IMR-90 (cell line): ENCODE measurements at places on chromosomes 2 and 18. TPM values are rescaled to one million over a fixed set of nuclear protein-coding genes. Genes with fewer than 3 reads are reported as not detected.

DNA sequence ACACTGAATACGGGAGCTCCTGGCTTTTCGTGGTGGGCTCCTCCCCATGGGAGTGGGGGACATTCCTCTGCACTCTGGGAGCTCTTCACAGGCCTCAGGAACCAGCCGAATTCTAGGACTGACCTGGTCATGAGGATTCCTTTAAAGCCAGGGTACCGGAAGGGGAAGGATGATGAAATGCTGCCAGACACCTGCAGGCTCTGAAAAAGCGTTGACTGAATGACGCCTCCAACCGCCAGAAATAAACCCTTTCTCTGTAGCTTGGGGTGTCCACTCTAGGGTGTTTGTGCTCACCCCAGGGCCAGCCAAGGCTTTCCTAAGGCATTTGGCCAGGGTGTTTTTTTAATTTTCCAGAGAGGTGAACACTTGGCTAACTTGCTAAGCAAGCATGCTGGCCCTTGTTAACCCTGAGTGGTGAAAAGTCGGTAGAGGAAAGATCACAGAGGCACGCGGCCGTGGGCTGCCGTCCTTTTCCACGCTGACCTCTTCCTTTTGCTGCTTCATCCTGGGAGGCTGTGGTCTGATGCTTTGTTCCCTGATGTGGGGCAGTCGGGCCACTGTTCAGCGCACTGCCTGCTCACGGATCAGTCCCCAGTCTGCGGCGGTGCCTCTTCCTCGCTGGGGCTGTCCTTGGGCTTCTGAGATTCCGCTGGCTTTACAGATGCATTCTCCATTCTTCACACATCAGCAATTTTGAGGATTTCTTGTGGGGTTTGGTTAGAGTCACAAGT is 32.0 kb downstream of the IMPA2 start:
- no peak for DNase-seq

DNA sequence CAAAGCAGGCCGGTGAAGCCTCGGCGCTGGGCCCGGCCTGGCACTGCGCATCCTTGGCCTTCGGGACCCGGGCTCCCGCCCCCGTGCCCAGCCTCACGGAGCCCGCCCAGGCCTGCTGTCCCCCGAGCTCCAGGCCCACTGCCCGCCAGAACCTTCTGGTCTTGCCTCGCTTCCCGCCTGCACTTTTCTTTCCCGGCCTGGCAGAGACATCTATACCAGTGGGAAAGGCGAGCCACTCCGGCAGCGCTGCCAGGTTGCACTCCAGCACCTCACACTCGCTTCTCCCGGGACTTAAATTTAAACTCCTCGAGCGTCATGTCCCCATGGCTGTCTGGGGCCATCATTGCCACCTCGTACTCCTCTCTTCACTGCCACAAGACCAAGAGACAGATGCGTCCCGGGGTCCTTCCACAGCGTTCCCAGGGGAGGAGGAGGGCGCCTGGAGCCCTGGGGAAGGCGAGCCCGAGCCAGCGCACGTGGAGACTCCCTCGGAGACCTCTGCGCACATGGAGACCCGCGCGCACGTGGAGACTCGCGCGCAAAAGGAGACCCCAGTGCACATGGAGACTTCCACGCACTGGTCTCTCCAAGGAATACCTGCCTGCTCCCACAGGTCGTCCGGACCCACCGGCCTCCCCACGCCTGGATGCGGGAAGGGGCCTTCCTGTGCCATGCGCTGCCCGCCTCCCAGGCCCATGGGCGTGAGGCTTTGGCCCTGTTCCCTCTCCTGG is 253.1 kb upstream of the SALL3 start:
- DNase-seq: no peak

- DNase-seq: peak; percentile 26
These were observed 10.7 kb upstream of the CWC22 start for GRCh38 chr2:180017784-180018183.

DNA sequence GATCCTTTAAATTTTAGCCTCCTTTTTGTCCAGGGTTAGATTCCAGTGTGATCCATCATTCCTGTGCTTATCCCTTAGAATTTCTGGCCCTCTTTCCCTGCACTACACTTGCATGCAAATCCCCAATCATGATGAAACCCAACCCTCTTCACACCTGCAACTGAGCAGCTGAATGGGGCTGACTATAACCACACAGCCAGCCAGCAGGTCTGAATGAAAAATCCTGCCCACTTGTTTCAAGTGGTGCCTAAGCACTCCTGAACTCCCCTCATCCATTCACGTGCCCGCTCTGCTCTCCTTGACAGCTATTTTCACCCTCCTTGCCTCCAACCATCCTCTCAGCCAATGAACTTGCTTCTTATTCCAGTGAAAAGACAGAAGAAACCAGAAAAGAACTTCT is 80.5 kb upstream of the AFF3 start:
- DNase-seq: no peak

DNA sequence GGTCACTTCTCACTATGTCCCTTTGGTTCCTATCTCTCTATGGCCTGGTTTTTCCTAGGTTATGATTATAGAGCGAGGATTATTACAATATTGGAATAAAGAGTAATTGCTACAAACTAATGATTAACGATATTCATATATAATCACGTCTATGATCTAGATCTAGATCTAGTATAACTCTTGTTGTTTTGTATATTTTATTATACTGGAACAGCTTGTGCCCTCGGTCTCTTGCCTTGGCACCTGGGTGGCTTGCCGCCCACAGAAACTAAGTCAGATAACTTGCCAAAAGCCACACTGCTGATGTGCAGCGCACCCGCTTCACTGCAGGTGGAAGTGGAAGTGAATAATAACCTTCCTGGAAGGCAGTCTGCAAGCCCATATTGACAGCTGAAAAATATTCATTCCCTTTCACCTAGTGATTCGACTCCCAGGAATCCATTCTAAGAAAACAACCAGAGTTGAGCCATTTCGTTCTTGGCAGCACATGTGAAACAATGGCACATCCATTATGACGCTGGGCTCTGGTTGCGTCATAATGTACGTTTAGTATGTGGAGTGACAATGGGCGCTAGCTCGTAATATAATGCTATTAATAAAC is 725 bp upstream of the ANKRD53 start:
- DNase-seq: peak; percentile 93

The SALL3 gene
- not detected in 2 replicates for total RNA-seq
